LoVo (cell line): ENCODE measurements at places on chromosomes 6 and 20.
A peak's percentile ranks its signal among the peaks of the same experiment; 100 is the strongest.

DNA sequence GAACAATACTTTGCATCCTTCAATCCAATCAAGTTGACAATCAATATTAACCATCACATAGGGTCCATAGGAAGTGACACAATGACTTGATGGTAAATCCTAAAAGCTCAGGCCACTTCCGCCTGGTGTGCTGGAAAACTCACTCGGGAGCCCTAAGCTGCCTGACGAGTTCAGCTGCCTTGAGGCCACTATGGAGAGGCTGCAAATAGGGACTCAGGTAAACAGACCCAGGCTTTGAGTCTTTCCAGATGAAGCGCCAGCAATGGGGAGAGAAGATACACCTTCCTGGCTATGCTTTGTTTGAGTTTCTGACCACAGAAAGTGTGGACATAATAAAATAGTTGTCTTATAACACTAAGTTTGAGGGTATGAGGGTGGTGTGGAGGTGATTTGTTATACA lies 112.6 kb downstream of the GPR63 start:
- no peak for DNase-seq

DNA sequence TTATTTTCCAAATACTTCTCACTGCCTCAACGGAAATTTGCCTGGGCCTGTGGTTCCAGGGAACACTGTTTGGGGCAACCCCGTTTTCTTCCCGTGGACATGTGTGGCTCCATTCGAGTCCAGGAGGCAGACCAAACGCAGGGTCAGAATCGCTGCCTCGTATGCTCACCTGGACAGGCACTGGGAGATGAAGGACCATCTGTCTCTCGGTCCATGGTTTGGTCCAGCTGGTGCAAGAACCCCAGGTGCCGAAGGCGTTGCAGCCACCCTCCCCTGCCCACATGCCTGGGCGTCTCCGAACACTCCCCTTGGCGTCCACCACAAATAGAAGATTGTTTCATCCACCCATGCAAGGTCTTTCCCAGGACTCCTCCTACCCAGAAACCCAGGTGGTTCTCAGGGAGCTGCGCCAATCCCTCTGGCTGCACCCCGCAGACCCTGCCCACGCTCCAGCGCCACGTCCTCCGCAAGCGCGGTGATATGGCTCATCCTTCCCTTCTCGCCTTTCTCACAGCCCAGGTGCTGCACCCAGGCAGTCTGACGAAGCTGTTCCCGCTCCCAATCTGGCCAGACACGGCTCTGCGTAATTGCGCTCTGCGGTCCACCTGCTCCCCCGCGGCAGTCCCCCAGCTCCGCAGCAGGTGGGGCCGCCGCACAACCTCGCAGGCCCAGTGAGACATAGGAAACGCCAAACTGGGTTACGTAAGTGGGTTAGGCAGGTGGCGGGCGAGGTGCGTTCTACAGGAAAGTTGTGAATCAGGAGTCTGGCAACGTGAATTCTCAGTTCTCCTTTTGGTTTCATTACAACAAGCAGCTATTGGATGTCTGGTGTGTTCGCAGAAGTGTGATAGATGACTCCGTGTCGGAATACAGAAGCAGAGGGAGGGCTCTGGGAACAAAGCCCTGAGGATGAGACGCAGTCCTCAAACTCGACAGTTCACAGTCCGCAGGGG lies 146.2 kb upstream of the ECI2 start:
- DNase-seq = peak; percentile 58

- peak; percentile 42 for DNase-seq
These were observed 99.8 kb downstream of the HIVEP2 start for GRCh38 chr6:142845143-142845571.

DNA sequence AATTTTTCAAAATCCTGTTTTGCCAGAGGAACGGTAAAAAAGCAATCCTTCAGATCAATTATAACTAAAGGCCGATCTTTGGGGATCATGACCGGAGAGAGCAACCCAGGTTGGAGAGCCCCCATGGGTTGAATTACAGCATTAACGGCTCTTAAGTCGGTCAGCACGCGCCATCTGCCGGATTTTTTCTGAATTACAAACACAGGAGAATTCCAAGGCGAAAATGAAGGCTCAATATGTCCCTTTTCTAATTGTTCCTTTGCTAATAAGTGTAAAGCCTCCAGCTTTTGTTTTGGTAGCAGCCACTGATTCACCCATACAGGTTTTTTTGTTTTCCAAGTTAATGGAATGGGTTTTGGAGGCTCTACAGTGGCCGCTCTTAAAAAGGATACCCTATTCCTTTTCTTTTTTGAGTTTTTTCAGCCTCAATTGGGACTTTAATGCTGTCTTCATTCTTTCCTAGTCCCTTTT lies 16.9 kb upstream of the PTCRA start:
- peak; percentile 43 for DNase-seq

DNA sequence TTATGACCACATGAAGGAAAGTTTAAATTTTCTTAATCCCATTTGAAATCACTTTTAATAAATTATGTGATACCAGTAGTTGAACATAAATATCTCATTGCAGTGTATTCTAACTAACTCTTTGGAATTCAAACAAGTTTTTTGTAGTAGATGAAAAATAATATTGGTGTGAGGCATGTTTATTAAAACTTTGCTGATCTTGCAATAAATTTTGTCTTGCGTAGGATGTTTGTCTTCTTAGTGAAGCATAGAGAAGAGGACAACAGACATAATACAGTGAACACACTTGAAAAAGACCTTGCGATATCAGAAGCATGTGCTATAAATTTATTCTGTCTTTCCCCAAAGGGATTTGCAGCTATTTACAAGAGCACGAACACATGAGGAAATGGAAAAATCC lies 140.7 kb downstream of the HTR1B start:
- DNase-seq = no peak

DNA sequence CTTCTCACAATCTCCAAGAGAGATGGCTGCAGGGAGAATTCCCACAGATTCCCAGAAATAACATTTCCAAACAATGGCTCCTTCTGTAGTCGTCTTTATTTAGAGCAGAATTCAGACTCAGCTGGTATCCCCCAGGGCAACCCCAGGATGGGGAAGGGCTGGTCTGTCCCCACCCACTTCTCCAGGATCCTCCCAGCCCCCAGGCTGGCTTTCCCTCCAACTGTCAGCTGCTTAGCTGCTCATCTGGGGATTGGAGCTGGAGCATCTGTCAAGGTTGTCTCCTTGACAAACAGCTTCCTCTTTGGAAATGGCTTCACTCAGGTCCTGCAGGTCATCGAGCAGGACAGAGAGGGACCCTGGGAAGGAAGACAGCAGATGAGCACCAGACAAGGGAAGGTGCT lies 3.5 kb upstream of the PSORS1C2 start:
- DNase-seq = no peak
